ENCODE measurements at places on chromosomes 12 and 14.

DNA sequence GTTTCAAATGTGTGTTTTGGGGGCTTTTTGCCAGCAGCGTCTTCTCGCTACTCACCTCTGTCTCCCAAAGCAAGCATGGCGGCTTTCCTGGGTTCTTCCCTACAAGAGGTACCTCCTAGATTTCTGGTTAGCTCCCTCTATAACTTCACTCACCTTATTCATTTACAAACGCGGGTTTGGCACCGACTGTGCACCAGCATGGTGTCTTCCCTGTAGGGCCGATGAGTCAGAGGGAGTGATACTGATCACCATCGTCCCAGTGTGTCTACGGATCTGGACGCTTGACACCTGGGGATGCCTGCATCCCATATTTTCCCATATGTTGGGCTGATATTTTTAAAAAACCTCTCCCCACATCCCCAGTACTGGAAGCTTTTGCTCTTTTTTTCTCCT is 8.0 kb upstream of the SERPINA12 start:
- no peak for DNase-seq

DNA sequence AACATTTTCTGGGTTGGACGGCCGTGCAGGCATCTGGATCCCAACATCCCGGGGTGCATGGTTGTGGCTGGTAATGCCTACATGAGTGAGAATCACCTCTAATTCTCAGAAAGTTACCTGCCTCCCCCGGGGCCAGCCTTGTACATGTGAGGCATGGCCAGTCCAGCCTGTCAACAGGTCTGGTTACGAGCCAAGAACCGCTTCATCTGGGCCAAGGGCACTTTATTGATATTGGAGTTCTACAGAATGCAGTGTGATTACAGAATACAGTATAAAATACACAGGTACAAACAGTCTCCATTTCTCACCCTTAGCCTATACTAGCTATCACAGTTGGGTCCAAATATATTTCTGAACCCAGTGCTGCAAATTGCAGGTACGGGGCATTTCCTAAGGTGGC is 84.9 kb upstream of the EVL start:
- no peak for DNase-seq

GRCh38 chr12:129215556-129215955 is 362.3 kb downstream of the GLT1D1 start:
- DNase-seq = no peak

GRCh38 chr12:83067981-83068380 is 381.3 kb downstream of the TMTC2 start:
- DNase-seq = no peak

DNA sequence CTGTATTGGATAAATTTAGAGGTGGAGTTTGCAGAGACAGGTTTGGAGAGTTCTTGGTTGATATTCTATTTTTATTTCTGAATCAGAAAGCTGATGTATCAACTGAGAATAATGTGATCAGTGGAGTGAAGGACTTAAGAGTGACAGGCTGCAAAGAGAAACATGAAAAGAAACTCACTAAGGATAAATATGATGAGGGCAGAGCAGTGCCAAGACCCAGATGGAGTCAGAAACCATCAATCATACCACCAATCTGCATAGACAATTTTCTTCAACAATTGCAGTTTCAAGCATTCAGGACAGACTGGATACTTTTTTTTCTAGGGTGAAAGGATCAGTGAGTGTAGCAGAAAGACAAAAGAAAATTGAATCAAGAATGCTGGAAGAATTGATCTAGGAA is 226.7 kb upstream of the NAV3 start:
- no peak for DNase-seq

- no peak for DNase-seq
Measured at GRCh38 chr14:70020352-70021170, 141.3 kb downstream of the SMOC1 start.

DNA sequence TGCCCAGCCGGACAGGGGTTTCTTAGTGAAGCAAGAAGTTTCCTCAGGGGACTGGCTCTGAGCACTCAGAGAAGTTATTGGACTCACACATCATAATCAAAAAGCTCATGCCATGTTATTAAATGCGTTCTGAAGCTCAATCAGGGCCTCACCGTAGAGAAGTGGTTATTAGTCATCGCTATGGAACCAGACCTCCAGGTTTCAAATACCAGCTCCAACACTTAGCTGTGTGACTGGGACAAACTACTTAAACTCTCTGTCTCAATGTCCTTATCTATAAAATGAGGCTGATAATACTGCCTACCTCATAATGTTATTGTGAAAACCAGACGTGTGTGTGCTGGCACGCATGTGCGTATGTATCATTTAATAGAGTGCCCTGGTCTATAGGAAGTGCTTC is 7.3 kb downstream of the STAT6 start:
- DNase-seq = no peak

DNA sequence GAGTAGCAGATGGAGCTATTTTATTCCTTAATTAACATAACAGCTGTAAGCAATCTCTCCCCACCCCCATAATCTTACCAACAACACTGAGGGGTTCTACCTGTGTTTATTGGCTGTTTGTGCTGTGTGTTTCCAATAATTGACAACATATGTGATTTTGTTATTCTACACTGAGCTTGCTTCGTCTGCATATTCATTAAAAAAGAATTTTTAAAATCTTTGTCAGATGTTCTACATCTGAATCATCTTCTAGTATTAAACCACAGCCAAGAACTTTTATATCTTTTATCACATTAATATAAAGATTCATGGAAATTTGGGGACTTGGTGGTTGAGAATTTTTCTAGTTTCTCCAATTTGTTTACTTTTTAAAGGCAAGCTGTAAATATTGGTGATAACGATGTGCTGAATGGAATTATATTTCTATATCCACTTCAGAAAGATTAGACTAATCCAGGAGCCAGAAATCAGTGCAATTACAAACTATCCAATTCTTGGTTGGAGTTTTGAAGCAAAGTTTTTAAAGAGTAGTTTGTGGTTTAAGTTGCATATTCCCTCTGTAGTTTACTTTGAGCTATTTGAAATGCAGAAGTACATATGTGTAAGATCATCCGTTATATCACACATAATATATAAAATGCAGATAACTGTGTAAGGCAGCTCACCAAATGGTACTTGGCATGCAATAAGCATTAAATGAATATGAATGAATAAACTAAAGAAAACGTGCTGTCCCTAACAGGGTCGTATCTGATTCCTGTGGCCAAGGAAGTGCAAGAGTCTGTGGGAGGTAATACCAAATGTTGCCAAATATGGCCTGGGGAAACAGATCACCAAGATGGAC is 206.9 kb downstream of the PELI2 start:
- no peak for DNase-seq

GRCh38 chr14:50813544-50813863 is 17.5 kb downstream of the NIN start:
- DNase-seq = no peak

All from cerebellar nuclear complex (tissue), 1 donor.